CD4-positive, CD25-positive, alpha-beta regulatory T cell (primary cell): ENCODE measurements at places on chromosomes 12 and 14.

DNA sequence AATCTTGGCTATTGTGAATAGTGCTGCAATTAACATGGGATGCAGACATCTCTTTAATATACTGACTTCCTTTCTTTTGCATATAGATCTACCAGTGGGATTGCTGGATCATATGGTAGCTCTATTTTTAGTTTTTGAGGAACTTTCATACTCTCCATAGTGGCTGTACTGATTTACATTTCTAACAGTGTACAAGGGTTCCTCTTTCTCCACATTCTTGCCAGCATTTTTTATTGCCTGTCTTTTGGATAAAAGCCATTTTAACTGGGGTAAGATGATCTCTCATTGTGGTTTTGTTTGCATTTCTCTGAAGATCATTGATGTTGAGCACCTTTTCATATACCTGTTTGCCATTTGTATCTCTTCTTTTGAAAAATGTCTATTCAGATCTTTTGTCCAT is 8.4 kb downstream of the AMDHD1 start:
- no peaks in the 10 kb centered on the region for H3K4me1 ChIP-seq
- H3K4me3 ChIP-seq, result no peak overlapping the region
- H3K27ac ChIP-seq, result no peak overlapping the region
- no peak for DNase-seq

- no peak overlapping the region for H3K27ac ChIP-seq
- H3K27me3 ChIP-seq, result no peaks in the 10 kb centered on the region
- no peak overlapping the region for H3K4me3 ChIP-seq
- H3K4me1 ChIP-seq, result no peaks in the 10 kb centered on the region
Observed at GRCh38 chr12:101527682-101528081, 52.5 kb downstream of the SPIC start.

- H3K4me1 ChIP-seq, result peaks cover 24% of the 10 kb centered on the region
- H3K4me3 ChIP-seq, result no peak overlapping the region
- DNase-seq, result no peak
- no peaks in the 10 kb centered on the region for H3K27me3 ChIP-seq
- H3K36me3 ChIP-seq, result no peaks in the 10 kb centered on the region
Observed at GRCh38 chr14:103533137-103533998, 4.4 kb downstream of the TRMT61A start.

DNA sequence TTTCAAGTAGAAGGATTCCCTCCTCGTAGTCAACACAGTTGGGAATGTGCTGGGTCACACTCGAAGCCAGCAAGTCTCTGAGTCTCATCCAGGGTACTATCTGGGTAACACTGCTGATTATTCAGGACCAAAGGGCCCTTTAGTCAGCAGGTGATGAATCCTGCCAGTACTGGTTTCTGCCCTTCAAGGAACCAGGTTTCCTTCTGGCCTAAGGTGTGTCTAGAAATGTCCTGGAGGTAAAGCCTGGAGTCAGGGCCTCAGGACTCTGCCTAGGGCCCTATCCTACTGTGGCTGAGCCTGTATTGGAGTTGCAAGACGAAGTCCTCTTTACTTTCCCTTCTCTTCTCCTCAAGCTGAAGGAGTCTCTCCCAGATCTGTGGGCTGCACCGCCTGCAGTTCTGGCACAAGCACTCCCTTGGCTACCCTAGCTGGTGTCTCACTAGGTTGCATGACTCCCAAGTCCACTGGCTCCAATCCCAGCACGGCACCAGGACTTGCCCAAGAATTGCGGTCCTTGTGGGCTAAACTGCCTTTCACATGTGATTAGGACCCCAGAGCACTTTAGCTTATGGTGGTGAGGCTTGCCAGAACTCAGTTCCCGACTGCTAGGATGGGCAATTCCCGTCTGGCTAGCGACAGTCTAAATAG is 193.7 kb upstream of the PDE3A start:
- H3K4me1 ChIP-seq, result no peaks in the 10 kb centered on the region
- H3K27ac ChIP-seq, result no peak overlapping the region
- no peaks in the 10 kb centered on the region for H3K27me3 ChIP-seq
- no peak overlapping the region for H3K4me3 ChIP-seq
- no peaks in the 10 kb centered on the region for H3K36me3 ChIP-seq
- DNase-seq, result no peak

DNA sequence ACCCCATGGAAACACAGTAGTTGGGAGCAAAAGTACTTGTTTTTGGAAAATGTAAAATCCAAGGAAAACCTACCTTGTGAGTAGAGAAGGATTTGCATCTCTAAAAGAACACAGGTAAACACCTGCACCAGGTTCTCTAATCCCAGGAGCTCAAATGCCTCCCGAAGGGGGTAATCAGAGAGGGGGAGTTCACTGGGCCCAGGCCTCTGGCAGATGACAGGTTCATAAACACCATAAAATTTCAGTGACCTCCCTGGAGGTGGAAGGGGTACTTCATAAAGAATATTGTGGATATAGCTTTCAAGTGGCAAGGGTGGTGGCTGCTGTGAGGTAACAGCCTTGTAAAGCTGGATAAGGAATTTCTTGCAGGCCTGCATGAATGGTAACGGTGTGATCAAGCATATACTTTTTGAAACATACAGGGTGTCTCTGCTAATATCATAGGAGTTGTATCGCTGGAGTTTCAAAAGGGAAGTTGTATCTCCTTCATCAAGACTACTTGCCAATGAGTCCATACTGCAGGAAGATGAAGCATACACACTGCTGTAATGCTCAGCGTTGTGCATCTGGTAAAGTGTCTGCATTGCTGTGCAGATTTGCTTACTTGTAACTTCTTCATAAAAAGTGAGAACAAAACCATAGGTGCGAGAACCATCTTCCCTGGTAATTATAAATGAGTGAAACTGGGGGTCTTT is 111.3 kb downstream of the DENND5B start:
- no peak for DNase-seq
- no peak overlapping the region for H3K27ac ChIP-seq
- no peaks in the 10 kb centered on the region for H3K36me3 ChIP-seq
- no peaks in the 10 kb centered on the region for H3K4me1 ChIP-seq
- H3K27me3 ChIP-seq, result no peaks in the 10 kb centered on the region

- no peak overlapping the region for H3K4me3 ChIP-seq
- no peaks in the 10 kb centered on the region for H3K27me3 ChIP-seq
- no peak for DNase-seq
- no peak overlapping the region for H3K27ac ChIP-seq
- no peaks in the 10 kb centered on the region for H3K36me3 ChIP-seq
Observed at GRCh38 chr12:89259821-89260220, 92.5 kb downstream of the DUSP6 start.

GRCh38 chr14:95504135-95505029 is 12.1 kb downstream of the SYNE3 start:
- peaks cover 64% of the 10 kb centered on the region for H3K4me1 ChIP-seq
- no peak for DNase-seq
- H3K27me3 ChIP-seq, result no peaks in the 10 kb centered on the region
